Activated CD4-positive, alpha-beta T cell treated with anti-CD3 and anti-CD28 coated beads, Interleukin-2, amount 50 U/mL, for 48 hours (primary cell): ENCODE measurements at places on chromosomes 11 and 22.

GRCh38 chr22:50308986-50309600, 1.6 kb upstream of the PLXNB2 start:
- DNase-seq = no peak

DNA sequence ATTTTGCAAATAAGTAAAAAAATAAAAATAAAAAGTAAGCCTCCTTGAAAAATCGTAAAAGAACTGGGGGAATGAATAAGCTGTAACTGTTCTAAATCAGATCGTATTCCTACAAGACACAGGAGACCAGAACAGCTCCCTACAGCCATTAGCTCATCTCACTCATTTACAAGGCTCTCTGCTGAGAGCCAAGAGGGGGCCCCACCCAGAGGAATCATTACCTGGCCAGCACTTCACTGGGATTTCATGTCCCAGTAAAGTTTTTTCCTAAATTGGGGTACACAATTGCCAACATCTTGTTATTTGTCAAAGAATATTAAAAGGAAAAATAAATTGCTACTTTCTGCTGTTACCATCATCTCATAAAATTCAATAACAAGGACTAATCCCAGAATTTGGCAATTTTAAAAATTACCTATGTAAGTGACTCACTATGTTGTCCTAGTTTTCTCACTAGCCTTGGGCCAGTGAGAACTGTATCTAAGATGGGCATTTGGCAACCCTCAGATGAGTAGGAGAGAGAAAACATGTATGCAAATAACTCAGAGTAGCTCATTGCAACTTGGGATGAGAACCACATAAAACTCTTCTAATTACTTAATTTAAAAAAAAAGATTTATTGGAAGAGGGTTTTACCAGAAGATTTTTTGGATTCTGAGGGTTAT, 18.4 kb upstream of the SMTN start:
- DNase-seq = no peak

GRCh38 chr11:2834503-2835273, 50.9 kb downstream of the CDKN1C start:
- no peak for DNase-seq

GRCh38 chr22:47201186-47201995, 438.9 kb downstream of the TBC1D22A start:
- no peak for DNase-seq

DNA sequence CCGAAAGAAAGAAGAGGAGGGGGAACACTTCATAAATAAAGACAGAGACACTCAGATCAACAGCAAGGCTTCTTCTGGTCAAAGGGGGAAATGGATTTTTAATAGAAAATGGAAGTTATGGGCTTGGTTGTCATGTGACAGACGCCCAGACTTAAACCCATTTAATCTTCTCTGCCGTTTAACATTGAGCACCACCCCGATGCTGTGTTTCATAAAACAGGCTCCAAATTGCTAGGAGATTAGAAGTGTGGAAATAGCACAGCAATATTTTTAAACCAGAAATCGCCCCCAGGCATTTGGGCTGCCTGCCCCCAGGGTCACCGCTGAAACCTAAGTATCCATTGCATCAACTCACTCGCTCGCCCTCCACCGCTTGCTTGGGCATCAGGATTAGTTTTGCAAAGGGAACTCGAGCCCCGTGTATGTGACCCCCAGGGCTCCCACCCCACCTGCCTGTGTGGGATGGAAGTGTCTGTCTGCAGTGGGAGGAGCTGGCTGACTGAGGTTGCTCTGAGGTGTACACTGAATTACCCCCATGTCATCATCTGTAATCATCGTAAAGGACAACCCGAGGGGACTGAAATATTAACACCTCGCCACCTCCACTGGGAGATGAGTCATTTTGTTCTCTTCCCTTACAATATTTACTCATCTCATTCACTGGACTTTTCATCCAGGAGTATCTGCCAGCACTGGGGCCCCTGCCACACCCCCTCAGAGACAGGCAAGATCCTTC, 10.7 kb downstream of the DSCAML1 start:
- no peak for DNase-seq

DNA sequence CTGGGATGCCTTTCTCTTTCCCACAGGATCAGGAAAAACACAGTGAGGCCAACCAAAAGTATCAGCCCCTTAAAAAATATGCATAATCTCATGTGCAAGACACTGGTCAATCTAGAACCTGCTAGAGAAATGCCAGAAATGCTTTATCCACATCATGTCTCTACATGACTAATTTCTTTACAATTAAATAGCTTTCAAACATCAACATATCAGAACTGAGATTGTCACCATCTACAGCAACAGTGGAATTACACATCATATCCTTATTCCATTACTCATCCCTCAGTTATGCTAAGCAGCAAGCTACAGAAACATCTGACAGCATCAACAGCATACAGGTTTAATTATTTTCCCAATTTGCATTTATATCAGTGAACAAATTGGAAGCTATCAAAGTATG, 78.8 kb downstream of the DDIAS start:
- no peak for DNase-seq

DNA sequence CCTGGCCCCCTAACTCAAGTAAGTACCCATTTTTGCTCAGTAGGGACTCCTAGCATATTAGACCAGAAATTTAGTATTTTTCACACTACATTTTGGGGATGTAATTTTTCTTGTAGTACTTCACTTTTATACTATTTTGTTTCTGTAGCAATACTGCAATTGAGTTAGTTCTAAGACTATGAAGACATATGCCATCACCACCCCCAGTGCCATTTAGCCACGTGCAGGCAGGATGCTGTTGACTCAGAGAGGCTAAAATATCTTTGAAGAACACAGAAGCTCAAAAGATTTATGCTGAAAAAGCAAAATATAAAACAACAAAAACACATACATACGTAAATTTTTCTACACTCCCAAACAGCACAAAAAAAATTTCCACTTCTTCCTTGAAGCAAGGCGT, 29.1 kb upstream of the DLAT start:
- DNase-seq = no peak

DNA sequence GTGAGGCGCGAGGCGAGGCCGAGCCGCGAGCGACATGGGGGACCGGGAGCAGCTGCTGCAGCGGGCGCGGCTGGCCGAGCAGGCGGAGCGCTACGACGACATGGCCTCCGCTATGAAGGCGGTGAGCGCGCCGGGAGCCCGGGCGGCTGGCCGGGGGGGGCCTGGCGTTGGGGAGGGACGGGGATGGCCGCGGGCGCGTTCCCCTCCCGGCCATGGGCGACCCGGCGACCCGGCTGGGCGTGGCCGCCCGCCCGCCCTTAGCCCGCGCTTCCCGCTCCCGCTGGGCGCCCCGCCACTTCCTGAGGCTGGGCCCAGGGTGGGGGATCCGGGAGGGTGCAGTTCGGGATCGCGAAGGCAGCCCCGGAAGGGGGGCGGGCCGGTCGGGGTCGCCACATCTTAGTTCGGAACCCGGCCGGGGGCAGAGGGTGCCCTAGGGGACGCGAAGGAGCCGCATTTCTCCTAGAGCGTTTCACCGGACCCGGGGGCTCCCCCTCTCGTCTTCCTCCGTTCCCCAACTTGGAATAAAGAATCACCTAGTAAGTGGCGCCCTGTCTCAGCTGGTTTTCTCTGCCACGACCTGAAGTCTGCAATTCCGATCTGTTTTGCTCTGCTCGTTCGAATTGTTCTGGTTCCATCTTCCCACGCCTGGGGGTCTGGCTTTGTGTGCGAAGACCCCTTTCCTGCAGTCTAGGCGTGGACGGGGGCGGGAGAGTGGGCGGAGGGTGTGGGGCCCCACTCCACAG, 536 bp downstream of the YWHAH start:
- peak; percentile 40 for DNase-seq

- no peak for DNase-seq
These were observed 79.5 kb downstream of the CABIN1 start for GRCh38 chr22:24090581-24090980.

DNA sequence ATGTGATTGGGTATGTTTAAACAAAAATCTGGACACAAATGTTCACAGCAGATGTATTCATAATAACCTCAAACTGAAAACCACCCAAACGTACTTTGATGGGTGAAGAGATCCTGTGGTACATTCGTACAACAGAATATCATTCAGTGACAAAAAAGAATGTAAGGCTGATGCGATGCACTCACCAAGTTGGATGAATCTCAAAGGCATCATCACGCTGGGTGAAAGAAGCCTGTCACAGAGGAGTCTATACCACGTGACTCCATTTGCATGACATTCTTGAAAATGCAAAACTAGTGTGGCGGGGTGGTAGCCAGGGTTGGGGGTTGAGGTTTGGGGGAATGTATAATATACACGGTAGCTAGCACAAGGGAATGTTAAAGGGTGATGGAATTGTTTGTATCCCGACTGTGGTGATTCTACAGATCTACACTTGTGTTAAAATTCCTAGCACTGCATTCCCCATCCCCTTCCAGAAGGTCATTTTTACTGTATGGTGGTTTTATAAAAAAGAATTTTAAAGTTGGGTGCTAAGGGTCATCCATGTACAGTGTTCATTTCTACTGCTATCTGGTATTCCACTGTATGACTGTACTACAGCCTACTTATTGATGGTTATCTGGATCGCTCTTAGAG, 35.0 kb upstream of the SLC25A1 start:
- DNase-seq = no peak

- DNase-seq = no peak
These were observed 7.2 kb upstream of the EHD1 start for GRCh38 chr11:64885367-64886286.

GRCh38 chr11:109762546-109762945, 330.6 kb upstream of the ZC3H12C start:
- no peak for DNase-seq

DNA sequence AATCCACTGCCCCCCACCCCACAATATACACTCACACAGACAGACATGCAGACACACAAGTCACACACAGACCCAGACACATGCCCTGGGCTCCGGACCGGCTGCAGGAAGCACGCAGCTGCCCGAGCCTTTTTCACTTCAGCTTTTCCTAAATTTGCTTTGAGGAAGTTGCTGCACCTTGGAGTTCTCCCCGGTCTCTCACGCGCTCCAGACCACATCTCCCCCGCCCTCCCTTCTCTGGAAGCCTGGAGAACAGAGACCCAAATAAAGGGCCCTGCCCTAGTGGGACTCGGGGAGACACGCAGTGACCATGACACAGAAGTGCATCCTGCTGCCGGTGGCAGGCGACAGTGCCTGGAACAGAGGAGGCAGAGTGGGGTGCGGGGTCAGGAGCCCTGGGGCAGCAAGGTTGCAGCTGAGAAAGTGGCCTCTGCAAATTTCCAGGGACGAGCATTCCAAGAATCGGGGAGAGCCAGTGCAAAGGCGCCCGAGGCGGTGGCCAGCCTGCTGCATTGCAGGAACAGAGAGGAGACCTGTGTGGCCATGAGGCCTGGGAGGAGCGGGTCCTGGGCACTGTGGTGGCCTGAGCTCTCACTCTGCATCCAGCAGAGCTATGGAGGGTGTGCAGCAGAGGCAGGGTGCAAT, 19.1 kb downstream of the RPL3 start:
- DNase-seq = no peak

GRCh38 chr11:13283636-13284035, 6.0 kb downstream of the BMAL1 start:
- DNase-seq = no peak

DNA sequence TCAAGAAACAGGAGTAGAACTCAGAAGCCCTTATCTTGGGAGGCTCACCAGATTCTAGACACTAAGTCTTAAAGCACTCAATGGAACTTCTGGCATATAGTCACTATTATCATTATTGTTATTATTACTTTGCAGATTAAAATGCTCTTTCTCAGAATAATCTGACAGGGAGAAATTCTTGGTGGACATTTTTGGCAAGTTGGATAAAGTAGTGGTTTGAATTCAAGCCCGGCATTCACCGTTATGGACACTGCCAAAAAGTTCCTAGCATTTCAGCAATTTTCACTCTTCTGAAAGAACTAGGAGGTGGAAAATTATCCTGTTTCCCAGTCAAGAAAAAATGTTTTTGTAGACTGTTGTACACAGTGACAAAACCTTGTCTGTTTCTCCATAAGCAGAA, 179.6 kb upstream of the ISX start:
- no peak for DNase-seq

- no peak for DNase-seq
These were observed 102.1 kb downstream of the GRAMD1B start for GRCh38 chr11:123532131-123532530.

GRCh38 chr11:37926772-37927171, 1328.7 kb upstream of the RAG2 start:
- no peak for DNase-seq

DNA sequence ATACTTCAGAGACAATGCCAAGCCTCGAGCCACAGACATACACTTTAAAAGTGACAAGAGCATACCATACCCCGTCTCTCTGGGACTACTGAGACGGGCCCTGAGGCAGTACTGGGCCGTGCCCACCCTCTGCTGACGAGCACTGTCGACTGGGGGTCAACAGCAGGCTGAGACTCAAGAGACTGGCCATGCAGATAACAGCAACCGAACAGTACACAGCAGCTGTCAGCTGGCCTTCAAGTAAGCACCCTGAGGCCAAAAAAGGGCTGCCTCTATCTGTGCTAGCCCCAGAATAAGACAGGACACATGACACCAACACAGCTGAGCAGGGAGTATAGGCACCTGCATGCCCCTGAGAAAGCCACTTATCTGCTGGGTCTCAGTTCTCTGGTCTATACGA, 18.9 kb upstream of the TMEM121B start:
- DNase-seq = no peak
